ENCODE measurements at places on chromosomes 2 and 18. TPM values are rescaled to one million over a fixed set of nuclear protein-coding genes. Genes with fewer than 3 reads are reported as not detected.

DNA sequence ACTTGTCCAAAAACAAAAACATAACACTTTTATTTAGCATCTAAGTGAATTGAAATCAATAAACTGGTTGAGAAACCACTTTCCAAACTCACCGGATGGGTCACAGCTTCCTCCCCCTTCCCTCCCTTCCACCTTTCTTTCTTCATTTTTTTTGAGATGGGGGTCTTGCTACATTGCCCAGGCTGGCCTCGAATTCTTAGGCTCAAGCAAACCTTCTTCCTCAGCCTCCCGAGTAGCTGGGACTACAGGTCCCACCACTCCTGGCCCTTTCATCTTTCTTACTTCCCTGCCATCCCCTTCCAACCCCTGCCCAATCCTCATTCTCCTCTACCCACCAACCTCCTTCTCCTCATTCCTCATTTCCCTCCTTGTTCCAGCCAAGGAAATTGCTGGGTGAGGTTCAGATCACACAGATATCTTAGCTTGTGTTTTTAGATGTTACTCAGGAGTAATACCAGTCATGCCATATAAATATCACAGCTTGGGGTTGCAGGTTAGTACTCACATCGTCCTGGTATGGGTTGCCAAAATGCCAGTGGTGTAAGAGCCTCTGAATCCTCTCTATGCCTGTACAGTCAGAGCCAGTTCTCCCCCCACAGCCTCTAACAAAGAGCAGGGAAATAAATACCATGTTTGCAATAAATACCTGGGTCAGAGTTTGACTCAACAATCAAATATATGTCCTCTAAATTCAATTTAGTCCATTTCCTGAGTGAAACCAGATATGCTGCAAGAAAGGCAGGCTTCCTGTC lies 132.7 kb upstream of the NDUFV2 start:
- H3K36me3 ChIP-seq, result no peaks in the 10 kb centered on the region
- H3K27me3 ChIP-seq, result no peaks in the 10 kb centered on the region
- H3K4me1 ChIP-seq, result no peaks in the 10 kb centered on the region
- DNase-seq, result no peak
- no peak overlapping the region for H3K27ac ChIP-seq

DNA sequence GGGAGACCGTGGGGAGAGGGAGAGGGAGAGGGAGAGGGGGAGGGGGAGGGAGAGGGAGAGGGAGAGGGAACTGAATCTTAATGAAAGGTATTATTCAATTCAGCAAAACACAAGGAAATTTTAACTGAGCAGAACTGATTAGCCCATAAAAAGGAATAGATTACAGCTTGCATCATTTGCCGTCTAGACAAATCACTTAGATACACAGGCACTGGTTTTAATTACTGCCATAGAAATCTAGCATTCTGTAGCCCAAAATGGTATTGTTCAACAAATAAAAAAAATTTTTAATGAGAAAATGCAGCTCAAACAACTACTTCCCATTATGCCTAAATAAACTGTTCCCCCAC lies 7.9 kb upstream of the KCNF1 start:
- no peaks in the 10 kb centered on the region for H3K27me3 ChIP-seq
- no peak for DNase-seq
- no peaks in the 10 kb centered on the region for H3K36me3 ChIP-seq
- H3K4me3 ChIP-seq, result no peak overlapping the region
- no peak overlapping the region for H3K27ac ChIP-seq

GRCh38 chr2:127525691-127526131 lies 578 bp downstream of the IWS1 start:
- H3K27ac ChIP-seq, result peak overlapping the region; percentile 83
- H3K36me3 ChIP-seq, result no peaks in the 10 kb centered on the region
- DNase-seq, result no peak
- peaks cover 7% of the 10 kb centered on the region for H3K4me1 ChIP-seq

DNA sequence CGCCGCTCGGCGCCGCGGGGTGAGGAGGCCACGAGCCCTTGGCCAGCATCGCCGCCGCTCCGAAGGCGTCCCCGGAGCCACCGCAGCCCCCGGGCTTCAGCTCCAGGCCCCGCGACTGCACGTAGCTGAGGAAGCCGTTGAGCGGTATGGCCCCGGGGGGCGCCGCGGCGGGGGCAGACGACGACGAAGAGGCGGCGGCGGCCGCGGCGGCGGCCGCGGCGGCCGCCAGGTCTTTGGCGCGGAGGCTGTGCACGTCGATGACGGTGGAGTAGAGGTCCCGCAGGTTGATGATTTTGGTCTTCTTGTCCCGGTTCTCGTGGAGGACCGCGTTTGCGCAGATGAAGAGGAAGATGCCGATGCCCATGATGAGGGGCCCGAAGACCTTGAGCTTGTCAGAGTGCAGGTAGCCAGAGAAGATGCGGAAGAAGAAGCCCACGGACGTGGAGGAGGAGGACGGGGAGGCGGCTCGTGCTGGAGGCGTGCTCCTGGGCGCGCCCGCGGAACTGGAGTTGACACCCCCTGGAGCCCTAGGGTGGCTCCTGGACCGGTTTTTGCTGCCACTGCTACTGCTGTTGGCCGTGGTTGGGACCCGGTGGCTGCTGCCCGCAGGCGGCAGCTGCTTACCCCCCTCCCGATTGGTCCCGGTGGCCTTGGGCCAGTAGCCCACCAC lies 4.0 kb downstream of the TMEM200C start:
- H3K27ac ChIP-seq, result no peak overlapping the region
- peaks cover 11% of the 10 kb centered on the region for H3K4me1 ChIP-seq
- peak overlapping the region; percentile 68 for H3K4me3 ChIP-seq
- peaks cover 10% of the 10 kb centered on the region for H3K27me3 ChIP-seq

- H3K4me1 ChIP-seq, result peaks cover 33% of the 10 kb centered on the region
- DNase-seq, result peak; percentile 6
- no peaks in the 10 kb centered on the region for H3K27me3 ChIP-seq
- H3K36me3 ChIP-seq, result no peaks in the 10 kb centered on the region
- H3K4me3 ChIP-seq, result peak overlapping the region; percentile 44
- peak overlapping the region; percentile 36 for H3K27ac ChIP-seq
Measured at GRCh38 chr2:67322353-67323001, 74.7 kb upstream of the ETAA1 start.

DNA sequence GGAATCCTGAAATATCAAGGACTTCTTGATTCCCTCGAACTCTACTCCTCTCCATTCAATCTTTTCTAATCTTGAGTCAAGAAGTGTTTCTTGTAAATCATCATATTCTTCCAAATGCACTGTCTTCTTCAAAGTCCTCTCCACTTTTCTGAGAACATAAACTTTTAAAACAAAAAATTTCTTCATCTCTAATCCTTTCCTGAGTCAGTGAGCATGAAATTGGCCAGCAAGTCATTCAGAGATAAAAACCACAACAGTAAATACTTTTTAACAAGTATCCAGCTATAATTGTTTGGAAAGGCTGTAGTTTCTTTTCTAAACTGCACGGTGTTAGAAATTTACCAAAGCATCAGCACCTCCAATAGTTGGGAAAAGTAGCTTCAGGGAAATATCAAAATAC lies 312.6 kb upstream of the GALNT5 start:
- no peak overlapping the region for H3K4me3 ChIP-seq
- no peak overlapping the region for H3K27ac ChIP-seq
- H3K36me3 ChIP-seq, result no peaks in the 10 kb centered on the region

ADAM23 gene
- 4.5 TPM for total RNA-seq

- DNase-seq, result no peak
- no peaks in the 10 kb centered on the region for H3K27me3 ChIP-seq
- no peaks in the 10 kb centered on the region for H3K36me3 ChIP-seq
- peaks cover 40% of the 10 kb centered on the region for H3K4me1 ChIP-seq
Measured at GRCh38 chr2:10004836-10005235, 38.5 kb upstream of the KLF11 start.

DNA sequence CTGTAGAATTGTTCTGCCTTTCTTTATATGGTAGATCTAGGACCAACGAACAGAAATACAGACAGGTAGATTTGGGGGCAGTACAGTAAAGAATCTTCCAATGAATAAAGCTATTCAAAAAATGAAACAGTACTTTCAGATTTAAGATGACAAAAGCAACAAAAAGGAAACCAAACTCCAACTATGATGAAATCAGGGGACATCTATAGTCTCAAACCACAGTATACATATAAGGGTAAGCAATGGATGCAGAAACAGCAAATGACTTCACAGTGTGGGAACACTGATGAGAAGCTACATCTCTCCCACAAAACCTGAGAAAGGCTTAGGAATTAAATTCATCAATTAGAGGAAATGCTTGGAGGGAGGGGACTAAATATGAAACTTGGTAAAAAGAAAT lies 202.5 kb downstream of the CTNNA2 start:
- no peak overlapping the region for H3K27ac ChIP-seq
- no peaks in the 10 kb centered on the region for H3K27me3 ChIP-seq
- no peak overlapping the region for H3K4me3 ChIP-seq

ASNSD1 gene
- total RNA-seq, result 59.3 TPM

GNLY gene
- 8.5 TPM for total RNA-seq

- no peaks in the 10 kb centered on the region for H3K4me1 ChIP-seq
- no peaks in the 10 kb centered on the region for H3K27me3 ChIP-seq
- no peak overlapping the region for H3K4me3 ChIP-seq
- no peaks in the 10 kb centered on the region for H3K36me3 ChIP-seq
- no peak for DNase-seq
- no peak overlapping the region for H3K27ac ChIP-seq
Measured at GRCh38 chr18:55144193-55144930, 185.1 kb upstream of the CCDC68 start.

DNA sequence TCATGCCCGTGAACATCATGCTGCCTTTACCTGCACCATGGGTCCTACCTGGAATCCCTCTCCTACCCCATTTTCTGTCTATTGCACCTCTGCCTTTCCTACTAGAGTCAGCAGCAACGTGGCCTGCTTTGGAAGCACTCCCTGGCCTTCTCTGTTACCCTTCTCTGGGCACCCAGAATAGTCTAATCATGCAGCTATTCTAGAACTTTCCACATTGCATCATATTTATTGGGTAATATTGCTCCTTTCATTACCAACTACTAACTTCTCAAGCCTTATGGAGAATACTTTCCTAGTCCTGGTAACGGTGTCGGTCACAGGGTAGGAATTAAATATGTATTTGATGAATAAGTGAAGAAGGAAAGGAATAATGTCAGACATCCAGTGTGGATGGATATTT lies 33.3 kb upstream of the CREG2 start:
- H3K27ac ChIP-seq, result no peak overlapping the region
- no peaks in the 10 kb centered on the region for H3K36me3 ChIP-seq
- no peak for DNase-seq
- H3K27me3 ChIP-seq, result no peaks in the 10 kb centered on the region
- no peak overlapping the region for H3K4me3 ChIP-seq

FKBP7 gene
- 20.1 TPM for total RNA-seq

GRCh38 chr2:154228566-154229280 lies 357.0 kb downstream of the GALNT13 start:
- H3K27me3 ChIP-seq, result no peaks in the 10 kb centered on the region
- H3K4me1 ChIP-seq, result no peaks in the 10 kb centered on the region
- H3K27ac ChIP-seq, result no peak overlapping the region
- DNase-seq, result no peak

TUBB6 gene
- total RNA-seq, result 357 TPM

GRCh38 chr2:189217541-189217940 lies 38.0 kb upstream of the COL5A2 start:
- peaks cover 15% of the 10 kb centered on the region for H3K4me1 ChIP-seq
- no peaks in the 10 kb centered on the region for H3K36me3 ChIP-seq
- no peak overlapping the region for H3K4me3 ChIP-seq
- no peaks in the 10 kb centered on the region for H3K27me3 ChIP-seq
- no peak for DNase-seq
- H3K27ac ChIP-seq, result no peak overlapping the region

TMEM163 gene
- total RNA-seq, result 0.14 TPM

LYPD6B gene
- not detected for total RNA-seq

BCL2 gene
- 29.3 TPM for total RNA-seq

DNA sequence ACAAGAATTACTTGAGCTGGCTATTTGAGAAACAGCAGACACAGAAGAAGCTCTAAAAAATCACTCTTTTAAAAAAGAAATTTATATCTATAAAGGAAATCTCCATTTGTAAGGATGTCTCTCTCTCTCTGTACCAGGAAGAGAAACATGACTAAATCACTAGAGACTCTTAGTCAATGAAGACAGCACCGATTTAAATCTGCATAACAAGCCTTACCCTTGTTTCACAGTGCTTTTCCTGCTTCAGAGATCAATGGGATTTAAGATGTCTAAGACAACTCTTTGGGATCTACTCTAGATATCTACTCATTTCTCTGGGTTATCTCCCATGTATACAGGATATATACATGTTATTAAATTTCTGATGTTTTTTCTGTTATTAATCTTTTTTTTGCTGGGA lies 359.2 kb upstream of the RND3 start:
- no peaks in the 10 kb centered on the region for H3K27me3 ChIP-seq
- no peaks in the 10 kb centered on the region for H3K36me3 ChIP-seq
- no peak overlapping the region for H3K4me3 ChIP-seq
- DNase-seq, result no peak
- no peaks in the 10 kb centered on the region for H3K4me1 ChIP-seq

DNA sequence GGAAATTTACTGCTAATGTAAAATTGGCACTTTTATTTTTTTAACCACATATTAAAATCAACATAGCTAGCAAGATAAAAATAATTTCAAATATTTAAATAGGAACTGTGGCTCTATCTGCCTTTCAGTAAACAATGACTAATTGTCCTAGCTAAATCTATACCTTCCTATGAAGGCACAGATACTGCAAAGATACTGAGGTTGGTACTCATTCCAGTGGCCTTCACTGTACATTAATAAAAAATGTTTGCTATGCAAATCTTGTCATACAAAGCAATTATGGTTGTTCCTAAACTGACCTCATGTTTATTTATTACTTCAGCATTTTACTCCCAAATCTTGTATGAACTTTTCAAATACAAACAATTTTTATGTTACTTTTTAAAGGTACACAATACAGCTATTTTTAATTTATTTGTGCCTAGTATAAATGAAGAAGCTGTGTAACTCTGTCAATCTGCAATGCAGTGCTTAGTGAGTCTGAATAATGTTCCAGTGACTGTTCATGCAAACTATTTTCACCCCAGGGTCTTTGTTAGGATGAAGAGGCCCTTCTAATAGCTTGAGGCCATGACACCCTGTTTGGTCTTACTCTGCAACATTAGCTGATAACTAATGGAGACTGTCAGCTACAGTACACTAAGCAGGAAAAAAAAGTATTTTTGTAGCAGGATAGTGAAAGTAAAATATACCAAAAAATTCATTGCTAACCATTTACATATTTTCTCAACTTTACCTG lies 9.3 kb upstream of the ERBB4 start:
- peak overlapping the region; percentile 35 for H3K4me3 ChIP-seq
- no peak overlapping the region for H3K27ac ChIP-seq
- no peak for DNase-seq
- no peaks in the 10 kb centered on the region for H3K36me3 ChIP-seq
- no peaks in the 10 kb centered on the region for H3K4me1 ChIP-seq

CAPG gene
- total RNA-seq, result 56.9 TPM

- no peaks in the 10 kb centered on the region for H3K36me3 ChIP-seq
- no peaks in the 10 kb centered on the region for H3K4me1 ChIP-seq
- DNase-seq, result no peak
- H3K4me3 ChIP-seq, result no peak overlapping the region
Measured at GRCh38 chr2:133077269-133077822, 407.3 kb upstream of the LYPD1 start.

DNA sequence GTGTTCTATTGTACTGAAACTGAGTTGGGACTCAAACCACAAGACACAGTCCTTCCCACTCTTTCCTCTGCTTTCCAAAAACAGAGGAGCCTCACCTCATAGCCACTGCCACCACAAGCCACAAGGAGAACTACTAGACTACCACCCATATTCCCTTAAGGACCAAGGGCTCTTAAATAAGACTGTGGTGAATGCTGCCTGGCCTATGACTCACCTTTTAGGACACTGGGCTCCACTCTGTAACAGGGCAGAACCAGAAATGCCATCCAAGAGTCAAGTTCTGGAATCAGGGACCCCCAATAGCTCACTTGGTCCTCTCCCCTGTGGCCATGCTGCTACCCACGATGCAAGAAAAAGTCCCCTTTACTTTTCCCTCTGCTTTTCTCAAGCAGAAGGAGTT lies 851.4 kb downstream of the BCL11A start:
- H3K36me3 ChIP-seq, result no peaks in the 10 kb centered on the region
- no peak overlapping the region for H3K27ac ChIP-seq
- H3K4me1 ChIP-seq, result no peaks in the 10 kb centered on the region
- no peaks in the 10 kb centered on the region for H3K27me3 ChIP-seq

RNF181 gene
- total RNA-seq, result 107 TPM

Measured in thoracic aorta (tissue), 2 donors.